ENCODE measurements at places on chromosomes 1 and 21. TPM values are rescaled to one million over a fixed set of nuclear protein-coding genes. Genes with fewer than 3 reads are reported as not detected.
A peak's percentile ranks its signal among the peaks of the same experiment; 100 is the strongest.

GRCh38 chr1:221527302-221527701 is 214.6 kb downstream of the DUSP10 start:
- no peak for DNase-seq

- no peak for DNase-seq
These were observed 87.8 kb downstream of the NAV1 start for GRCh38 chr1:201626629-201627275.

- no peak for DNase-seq
These were observed 142.4 kb upstream of the NRIP1 start for GRCh38 chr21:15207231-15207630.

DNA sequence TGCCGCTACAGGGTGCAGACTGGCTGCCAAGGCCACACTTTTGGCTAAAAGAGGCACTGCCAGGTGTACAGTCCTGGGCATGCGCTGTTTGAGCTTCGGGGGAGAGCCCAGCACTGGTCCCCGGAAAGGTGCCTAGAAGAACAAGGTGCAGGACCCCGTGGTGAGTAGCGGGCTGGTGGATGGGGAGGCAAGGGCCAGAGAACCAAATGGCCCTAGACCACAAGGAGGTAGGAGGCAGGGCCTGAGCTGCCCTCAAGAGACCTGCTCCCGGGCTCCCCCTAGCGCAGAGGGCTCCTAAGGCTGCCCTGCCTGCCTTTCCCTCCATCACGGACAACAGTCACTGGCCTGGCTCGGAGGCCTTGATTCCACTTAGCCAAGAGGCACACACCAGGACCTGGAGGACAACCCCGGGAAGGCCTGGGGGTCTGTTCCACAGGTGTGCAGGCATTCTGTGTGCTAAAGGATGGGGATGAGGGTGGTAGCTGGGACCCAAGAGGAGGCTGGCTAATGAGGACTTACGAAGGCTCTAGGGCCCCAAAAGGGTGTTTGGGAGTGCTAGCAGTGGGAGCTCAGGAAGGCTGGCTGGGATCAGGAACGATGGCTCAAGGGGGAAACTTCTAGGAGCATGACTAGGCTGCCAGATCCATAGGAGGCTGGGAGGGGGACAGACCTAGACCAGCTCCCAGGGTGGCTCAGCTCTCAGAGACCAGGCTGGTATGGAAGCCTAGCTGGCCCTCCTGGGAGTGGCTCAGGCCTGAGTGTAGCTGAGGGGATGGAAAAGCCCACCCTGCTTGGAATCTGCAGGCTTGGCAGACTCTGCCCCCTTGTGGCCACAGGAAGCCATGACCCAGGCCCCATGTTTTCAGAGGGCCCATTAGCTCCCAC is 742 bp downstream of the ARTN start:
- DNase-seq: peak; percentile 54

GRCh38 chr1:45545553-45546310 is 4.9 kb upstream of the AKR1A1 start:
- no peak for DNase-seq

Gene COL24A1
- not detected for total RNA-seq

GRCh38 chr1:173503391-173503790 is 26.3 kb downstream of the PRDX6 start:
- no peak for DNase-seq

Gene BOLA1
- total RNA-seq: 33.7 TPM

Gene CFAP45
- not detected for total RNA-seq

GRCh38 chr1:3026581-3027391 is 5.5 kb downstream of the ACTRT2 start:
- no peak for DNase-seq

GRCh38 chr1:10497109-10497508 is 22.4 kb downstream of the PEX14 start:
- no peak for DNase-seq

DNA sequence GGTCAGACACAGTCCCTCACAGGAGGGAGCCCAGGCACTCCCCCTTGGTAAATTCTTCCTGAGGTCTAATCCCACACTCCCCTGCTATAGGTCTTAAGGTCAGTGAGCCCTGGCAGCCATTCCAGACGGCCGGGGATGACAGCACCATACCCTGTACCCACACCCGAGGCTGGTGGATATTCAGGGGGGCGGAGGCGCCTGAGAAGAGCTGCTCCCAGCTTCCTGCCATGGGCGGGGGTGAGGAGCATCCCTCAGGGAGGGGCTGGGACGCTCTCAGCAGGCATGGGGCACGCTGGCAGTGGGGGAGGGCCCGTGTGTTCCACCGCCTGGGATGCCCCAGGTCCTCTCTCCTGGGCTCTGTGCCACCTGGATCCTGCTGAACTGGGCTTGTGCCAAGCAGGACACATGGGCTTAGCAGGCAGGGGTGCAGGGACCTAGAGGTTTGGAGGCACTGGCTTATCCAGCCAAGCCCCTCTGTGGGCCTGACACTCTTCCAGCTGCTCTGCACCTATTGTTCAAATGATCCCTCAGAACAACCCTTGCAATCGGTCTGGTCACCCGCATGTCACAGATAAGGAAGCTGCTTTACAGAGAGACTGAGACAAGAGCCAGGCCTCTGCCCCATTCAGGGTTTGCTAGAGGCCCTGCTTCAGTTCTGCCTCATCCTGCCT is 5.7 kb upstream of the ADGRB2 start:
- DNase-seq: peak; percentile 61

DNA sequence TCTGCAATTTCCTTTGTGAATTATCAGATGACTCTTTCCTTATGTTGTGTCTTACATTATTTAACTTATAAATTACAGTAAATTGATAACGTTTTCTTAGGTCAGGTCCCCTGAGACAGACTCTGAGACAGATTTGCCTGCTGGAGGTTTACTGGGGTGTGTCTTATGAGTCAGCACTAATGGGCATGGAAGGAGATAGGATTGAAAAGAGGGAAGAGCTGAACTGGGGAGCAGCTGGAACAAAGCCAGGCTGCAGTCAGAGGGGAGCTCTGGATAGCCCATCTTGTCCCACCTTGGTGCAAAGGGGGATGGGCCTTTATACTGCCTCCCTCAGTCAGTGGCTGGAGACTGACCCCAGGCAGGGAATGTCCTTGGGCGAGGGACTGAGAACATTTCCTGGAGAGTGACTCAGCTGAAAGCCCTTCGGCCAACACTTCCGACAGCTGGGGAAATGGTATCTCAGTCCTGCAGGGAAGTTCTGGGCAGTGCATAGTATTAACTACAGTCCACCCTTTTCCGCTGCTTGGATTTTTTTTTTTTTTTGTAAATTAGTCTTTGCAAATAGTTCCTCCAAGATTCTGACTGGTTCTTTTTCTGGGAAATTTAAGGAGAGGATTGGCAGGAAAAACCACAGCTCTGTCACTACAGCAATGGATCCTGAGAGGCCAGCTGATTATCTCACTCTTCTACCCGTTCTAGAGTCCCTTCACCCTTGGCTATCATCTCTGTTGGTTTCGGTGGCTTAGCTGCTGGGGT is 39.1 kb upstream of the CDC42BPA start:
- DNase-seq: peak; percentile 81

Gene RHBG
- total RNA-seq: not detected

DNA sequence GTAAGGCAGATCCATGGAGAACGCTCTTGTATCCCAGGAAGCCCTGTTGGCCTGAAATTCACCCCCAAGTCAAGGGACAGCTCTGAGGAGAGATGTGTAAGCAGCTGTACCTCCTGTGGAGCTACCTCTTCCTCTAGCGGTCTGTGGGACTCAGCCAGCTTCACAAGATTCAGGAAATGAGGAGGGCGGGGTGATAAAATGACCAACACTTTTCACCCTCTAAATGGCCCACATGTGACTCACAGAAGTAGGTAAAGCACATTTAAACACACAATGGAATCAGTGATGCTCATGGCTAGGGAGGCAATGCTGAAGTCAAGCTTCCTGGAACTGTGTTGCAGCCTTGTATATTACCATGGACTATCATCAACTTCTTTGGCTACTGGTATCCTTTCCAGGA is at the start of gene SH2D1B:
Gene SH2D1B (minus strand): TSS at position 135 of the 400 bp plus-strand sequence. CDS start 120 bp downstream, at position 15.
- no peak for DNase-seq

DNA sequence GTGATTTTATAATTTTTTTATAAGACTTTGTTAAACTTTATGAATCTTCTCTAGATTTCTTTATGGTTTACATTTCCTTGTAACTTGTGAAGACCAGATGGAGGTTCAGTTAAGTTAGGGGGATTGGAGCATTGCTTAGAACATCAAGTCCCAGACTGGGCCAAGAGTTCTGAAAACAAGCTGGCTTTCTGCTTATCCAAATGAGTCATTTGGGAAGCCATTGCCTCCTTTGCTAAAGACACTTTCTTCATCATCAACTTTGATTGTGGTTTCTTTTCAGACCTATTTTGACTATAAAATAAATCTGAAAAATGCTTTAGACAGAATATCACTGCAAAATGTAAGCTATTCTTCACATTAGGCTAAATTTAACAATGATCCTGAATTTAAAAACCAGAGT is 446.8 kb downstream of the USP25 start:
- no peak for DNase-seq

DNA sequence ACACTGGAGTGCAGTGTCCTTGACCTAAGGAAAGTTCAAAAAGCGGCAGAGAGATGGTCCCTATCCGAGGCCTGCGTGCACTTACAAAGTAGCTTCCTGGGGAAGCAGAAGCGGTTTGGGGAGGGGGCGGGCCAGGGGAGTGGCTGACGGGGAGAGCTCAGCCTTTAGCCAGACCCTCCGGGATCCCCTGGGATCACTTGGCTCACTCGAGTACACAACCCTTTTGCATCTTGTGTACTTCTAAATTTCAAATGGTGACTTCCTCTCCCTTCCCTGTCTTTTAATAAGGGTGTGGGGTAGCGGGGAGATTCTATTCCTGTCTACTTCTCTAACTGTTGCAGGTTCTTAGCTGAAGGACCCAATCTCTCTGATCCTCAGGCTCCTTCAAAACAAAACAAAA is 18.1 kb upstream of the SNX27 start:
- DNase-seq: no peak

DNA sequence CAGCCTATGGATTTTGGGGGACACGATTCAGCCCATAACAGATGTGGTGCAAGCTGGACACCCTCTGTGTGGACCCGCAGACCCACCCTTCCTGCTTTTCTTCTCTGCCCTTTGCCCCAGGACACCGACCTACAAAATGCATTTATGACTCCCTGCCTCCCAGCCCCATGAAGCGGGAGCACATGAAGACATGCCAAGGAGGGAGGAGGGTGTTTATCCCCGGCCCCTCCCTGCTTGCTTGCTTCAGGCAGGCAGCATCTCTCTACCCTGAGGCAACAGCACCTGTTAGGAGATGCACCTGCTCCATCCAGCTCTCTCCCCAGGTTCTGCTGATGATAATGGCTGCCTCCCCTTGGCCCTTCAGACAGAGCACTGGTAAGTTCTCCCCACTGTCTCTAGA is 187.5 kb downstream of the PSMG1 start:
- no peak for DNase-seq

- no peak for DNase-seq
These were observed 1.6 kb downstream of the THEM5 start for GRCh38 chr1:151851886-151852285.

DNA sequence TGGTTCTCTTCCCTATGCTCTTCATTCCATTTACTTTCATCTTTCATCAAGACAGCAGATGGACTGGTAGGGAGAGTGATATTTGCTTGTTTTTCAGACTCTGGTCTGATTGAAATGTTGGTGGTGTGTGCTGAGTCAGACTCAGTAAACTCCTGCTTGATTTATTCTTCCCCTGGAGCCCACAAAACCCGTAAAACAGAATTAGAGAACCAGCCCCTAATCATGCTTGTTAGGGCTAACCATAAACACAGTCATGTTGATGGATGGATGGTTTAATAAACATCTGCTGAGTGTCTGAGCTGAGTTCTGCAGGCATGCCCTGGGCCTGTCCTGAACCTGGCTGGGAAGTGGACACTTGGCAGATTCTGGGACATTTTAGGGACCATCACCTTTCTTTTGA is 24.8 kb downstream of the NOS1AP start:
- no peak for DNase-seq

Gene SPRR2F
- total RNA-seq: not detected

DNA sequence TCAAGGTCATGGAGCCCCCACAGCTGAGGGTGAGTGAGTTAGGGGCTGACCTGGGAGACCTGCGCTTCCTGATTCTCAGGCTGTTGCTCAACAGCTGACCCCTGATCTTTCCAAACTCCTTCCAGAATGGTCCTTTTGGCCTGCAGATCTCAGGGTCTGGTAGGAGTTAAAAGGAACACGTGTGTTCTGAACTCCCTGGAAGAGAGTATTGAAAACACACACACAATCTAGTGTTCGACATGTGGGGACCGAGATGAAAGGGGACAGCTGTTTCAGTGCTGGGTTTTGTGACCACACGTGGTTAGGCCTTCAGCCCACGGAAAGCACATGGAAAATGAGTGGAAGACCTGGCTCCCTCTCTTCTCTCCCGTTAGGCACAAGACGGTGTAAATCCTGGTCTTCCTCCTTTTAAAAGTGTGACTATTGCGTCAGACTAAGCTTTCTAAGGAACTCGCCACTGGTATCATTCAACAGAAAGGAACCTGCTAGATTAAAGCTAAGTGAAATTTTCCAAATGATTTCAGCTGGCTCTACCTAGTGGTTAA is 49.6 kb downstream of the RUNX1 start:
- no peak for DNase-seq

Gene CYYR1
- not detected for total RNA-seq

DNA sequence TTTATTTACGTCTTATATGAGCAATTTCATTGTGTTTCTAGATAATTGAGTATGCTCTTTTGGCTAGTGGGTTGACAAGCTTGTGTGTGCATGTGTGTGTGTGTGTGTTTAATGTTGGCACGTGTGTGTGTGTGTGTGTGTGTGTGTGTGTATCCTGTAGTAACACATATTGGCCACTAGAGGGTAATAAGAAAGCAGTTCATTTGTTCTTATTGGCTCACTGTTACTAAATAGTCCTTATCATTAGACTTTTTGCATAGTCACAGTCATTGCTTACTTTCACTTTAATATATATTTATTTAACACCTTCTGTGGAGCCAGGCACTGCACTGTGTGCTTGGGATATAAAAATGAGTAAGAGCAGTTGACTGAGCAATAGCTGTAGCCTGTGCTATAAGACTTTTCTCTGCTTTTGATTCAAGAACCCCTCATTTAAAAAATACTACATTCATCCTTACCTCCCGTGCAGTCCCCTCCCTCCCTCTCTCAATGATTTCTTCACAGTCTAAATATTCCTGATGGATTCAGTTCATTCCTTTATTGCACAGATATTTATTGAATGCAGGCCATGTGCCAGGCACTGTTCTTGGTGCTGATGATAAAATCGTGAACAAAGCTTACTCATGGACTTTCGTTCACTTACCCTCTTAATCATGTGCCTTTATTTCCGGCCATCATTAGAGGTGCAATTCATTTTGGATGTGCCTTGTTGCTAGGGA is 96.7 kb downstream of the DYRK1A start:
- peak; percentile 77 for DNase-seq

Gene TTC4
- 43.8 TPM for total RNA-seq

Gene DYNLT4
- not detected for total RNA-seq

Gene FALEC
- total RNA-seq: not detected
